ENCODE measurements at places on chromosomes 5 and 9.

DNA sequence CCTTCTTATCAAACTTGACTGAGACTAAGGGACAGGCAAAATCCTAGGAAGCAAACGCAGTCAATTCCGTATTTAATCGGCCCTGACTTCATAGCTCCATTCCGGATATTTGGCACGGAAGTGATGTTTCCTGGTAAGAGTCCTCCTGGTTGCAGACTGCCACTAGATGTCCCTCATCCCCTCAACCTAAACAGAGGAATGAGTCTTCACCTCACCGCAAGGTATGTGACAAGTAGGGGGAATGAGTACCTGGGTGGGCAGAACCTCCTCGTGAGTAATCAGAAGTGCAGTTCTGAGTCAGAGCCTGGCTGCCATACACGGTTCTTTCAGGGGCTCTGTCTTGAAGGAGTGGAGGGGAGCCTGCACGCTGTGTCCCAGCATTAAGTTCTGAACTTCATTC lies 173.6 kb downstream of the MUSK start:
- DNase-seq, result no peak

- DNase-seq, result peak; percentile 36
These were observed 303.5 kb downstream of the PLK2 start for GRCh38 chr5:58156361-58156760.

- DNase-seq, result no peak
These were observed 214.6 kb upstream of the TLE4 start for GRCh38 chr9:79357194-79357593.

GRCh38 chr5:125011419-125011818 lies 265.0 kb upstream of the ZNF608 start:
- DNase-seq, result no peak

GRCh38 chr5:55636177-55636576 lies 75.9 kb downstream of the SLC38A9 start:
- no peak for DNase-seq
